ENCODE measurements at places on chromosomes 6 and 20.

DNA sequence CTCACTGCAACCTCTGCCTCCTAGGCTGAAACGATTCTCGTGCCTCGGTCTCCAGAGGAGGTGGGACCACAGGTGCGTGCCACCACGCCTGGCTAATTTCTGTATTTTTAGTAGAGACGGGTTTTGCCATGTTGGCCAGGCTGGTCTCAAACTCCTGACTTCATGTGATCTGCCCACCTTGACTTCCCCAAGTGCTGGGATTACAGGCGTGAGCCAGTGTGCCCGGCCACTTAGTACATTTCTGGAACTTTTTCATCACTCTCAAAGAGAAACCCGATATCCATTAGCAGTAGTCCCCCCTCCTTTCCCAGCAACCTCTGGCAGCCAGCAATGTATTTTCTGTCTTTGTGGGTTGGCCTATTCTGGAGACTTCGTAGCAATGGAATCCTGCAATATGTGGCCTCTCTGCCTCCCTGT is 109.8 kb downstream of the JARID2 start:
- no peak for DNase-seq

- DNase-seq = no peak
Measured at GRCh38 chr6:156587071-156587470, 190.1 kb upstream of the ARID1B start.

- no peak for DNase-seq
Measured at GRCh38 chr6:72620871-72621290, 983 bp upstream of the KCNQ5 start.

DNA sequence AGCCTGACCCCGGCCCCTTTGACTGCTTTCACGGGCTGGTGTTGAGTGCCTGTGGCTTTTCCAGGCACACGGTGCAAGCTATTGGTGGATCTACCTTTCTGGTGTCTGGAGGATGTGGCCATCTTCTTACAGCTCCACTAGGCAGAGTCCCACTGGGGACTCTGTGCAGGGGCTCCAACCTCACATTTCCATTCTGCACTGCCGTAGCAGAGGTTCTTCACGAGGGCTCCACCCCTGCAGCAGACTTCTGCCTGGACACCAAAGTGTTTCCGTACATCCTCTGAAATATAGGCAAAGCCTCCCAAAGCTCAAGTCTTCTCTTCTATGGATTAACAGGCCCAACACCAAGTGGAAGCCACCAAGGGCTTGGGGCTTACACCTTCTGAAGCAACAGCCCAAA is 691.5 kb upstream of the POU3F2 start:
- DNase-seq = no peak

DNA sequence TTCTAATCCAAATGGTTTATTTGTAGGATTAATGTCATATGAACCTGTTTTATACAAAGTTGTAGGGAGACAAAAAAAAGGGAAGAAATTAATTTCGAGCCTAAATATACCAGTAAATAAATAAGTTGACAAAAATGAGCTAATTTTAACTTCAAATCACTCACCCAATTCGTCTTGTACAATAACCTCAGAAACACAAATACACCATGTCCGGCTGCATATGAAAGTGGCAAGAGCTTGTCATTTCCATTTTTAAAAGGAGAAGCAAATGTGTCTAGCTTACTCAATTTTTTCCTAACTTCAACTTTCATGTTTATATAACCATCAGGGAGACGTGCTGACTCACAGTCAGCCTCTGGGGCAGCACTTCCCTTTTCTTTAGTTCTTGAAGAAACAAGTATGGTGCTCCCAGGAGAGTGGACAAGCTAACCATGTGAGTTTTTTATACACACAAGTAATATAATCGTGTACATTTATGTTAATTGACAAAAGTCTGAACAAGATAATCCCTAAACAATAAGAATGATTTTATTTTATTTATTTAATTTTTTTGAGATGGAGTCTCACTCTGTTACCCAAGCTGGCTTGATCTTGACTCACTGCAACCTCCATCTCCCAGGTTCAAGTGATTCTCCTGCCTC is 55.5 kb upstream of the SGK1 start:
- peak; percentile 99 for DNase-seq

DNA sequence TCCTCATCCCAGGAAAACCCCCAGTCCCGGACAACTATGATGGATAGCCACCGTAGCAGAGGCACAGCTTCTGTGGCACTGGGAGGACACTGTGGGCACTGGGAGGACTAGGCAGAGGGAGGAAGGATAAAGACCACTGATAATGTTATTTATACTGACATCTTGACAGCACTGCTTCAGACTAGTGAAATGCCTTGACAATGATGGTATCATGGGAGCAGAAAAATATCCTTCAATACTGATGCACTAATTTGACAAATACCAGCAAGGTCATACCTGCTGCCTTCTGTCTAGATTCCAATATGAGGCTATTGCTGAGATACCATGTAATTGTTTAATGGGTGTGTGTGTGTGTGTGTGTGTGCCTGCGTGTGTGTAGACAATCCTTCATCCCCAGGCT is 148.6 kb downstream of the PHACTR1 start:
- DNase-seq = no peak

GRCh38 chr6:30895343-30895742 is 11.0 kb downstream of the DDR1 start:
- DNase-seq = no peak

GRCh38 chr6:31830886-31831335 is 3.4 kb downstream of the HSPA1B start:
- no peak for DNase-seq

- no peak for DNase-seq
Measured at GRCh38 chr6:168507730-168508129, 66.7 kb downstream of the SMOC2 start.

DNA sequence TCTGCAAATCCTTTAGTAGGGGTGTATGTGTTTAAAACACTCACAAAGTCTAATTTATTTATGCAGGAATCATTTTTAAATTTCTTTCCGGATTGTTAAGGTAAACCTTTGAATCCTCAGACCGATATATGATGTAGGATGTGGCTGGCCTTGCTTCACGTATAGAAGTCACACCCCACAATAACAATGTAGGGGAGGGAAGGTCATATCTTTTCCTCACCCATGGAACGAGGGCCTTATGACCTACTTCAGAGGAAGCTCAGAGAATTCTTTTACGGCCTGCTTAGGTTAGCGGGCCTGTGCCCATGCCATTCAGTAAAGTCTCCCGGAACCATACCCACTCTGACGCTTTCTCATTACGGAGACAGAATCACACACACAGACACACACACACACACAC is 102.9 kb downstream of the MAP3K7 start:
- no peak for DNase-seq

- DNase-seq = no peak
Measured at GRCh38 chr6:68238097-68238601, 396.9 kb upstream of the ADGRB3 start.

DNA sequence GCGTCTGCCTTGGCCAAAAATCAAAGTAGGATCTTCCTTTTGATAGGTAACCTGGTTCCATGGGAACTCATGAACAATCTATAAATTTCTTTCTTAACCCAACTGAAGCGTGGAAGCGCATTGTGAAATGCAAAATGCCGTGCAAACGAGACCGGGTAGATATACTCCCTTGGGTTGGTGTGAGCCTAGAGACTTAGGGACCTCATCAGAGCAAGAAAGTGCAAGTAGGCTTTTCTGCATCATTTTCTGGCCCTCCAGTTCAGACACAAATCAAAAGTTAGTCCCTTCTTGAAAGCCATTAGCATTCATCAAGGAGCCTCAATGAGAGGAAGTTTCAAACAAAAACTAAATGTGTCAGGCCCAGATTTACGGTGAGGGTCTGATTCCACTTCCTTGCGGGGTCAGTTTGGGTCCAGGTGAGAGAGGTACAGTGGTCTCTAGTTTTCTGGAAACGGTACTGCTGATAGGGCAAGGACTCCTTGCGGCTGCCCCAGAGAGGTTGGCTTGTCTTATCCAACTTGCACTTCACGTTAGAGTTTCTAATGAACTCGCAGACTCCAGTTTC is 5.3 kb upstream of the ZNF184 start:
- DNase-seq = no peak

DNA sequence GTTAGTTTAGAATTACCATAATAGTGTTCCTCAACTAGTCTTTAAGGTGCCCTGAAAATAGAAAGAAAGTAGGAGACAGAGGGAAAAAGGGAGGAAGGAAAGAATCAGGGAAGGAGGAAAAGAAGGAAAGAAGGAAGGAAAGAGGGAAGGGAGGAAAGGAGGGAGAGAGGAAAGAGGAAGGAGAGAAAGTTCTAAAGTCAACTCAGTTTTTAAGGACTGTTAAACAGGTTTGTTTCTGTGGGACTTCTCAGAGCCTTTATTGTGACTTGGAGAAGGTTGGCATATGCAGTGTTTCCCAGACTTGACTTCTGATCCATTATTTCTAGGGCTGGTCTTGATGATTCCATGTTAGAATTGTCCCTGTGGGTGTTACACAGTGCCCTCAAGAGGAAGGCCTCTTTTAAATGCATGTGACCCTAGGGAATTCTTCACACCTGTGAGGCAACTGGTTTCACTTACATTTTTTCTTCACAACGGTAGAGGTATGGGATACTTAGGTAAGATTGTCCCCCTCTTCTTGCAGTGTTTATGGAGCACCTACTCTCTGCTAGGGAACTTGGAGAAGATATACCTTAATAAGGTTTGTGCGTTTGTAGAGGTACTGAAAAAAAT is 132.7 kb upstream of the GMDS start:
- DNase-seq = no peak

- peak; percentile 89 for DNase-seq
Measured at GRCh38 chr20:51650685-51651134, 108.2 kb upstream of the NFATC2 start.

- no peak for DNase-seq
Measured at GRCh38 chr6:157561929-157562810, 181.2 kb downstream of the ZDHHC14 start.

- DNase-seq = peak; percentile 13
Measured at GRCh38 chr6:127404594-127405178, 54.5 kb downstream of the KIAA0408 start.

GRCh38 chr6:38067263-38067980 is 247.9 kb downstream of the ZFAND3 start:
- no peak for DNase-seq

- DNase-seq = no peak
Measured at GRCh38 chr20:1685304-1686052, 27.9 kb upstream of the SIRPG start.

GRCh38 chr6:160457823-160458222 is 109.6 kb downstream of the SLC22A3 start:
- no peak for DNase-seq

DNA sequence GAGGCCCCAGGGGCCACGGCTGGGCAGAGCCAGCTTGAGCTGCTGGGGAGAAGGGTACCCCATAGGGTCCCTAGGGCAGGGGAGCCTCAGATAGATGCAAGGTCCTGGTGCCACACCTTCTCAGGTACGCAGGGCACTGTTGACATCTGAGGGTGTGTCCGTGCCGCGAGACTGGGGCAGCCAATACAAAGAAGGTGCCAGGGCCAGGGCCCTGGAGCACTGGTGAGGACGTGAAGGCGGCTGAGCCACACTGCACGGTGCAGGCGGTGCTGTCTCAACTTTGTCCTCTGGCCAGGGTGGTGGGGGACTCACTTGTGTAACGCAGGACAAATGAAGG is 649 bp upstream of the LRRC73 start:
- DNase-seq = no peak

DNA sequence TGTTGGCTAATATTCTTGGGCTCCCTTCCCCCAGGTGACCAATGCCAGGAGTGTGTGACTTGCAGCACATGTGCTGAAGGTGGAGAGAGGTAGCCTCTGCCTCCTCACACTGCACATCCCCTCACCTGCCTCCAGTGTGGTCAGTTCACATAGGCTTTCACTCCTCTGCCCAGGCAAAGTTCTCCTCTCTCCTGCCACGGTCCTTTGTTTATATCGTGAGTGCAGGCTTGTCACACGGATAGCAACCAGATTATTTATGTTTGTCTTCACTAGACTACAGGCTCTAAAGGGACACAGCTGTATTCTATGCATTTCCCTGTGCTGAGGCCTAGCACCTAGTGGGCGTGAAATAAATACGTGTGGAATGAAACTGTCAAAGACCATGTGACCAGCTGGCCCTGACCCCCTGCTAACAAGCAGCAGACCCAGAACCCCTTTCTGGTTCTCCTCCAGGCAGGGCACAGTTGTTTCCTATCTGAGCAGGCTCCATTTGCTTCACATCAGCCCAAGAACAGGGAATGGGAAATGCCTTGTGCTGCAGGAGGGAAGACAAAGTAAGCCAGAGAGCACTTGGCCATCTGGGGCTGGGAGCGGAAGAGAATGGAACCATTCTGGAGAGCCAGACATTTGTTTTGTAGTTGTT is 42.3 kb downstream of the UNC5CL start:
- DNase-seq = no peak

DNA sequence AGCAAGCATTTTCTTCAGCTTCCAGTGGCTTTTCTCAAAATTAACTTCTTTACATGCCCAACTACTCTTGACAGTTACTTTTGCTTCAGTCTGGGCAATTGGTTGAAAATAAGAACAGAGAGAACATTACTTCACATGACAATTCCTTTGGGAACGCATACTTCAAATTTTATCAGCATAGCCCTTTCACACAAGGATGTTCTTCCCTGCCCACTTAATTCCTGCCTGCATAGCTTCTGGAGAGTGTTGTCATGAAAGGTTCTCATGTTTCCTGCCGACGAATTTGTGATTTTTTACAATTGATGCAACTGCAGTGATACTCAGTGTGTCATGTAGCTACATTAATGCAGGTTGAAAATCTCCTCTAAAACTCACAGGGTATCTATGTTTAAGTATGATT is 22.0 kb upstream of the SNRNP48 start:
- DNase-seq = no peak

GRCh38 chr6:110652520-110652919 is 162.7 kb downstream of the CDK19 start:
- peak; percentile 8 for DNase-seq

DNA sequence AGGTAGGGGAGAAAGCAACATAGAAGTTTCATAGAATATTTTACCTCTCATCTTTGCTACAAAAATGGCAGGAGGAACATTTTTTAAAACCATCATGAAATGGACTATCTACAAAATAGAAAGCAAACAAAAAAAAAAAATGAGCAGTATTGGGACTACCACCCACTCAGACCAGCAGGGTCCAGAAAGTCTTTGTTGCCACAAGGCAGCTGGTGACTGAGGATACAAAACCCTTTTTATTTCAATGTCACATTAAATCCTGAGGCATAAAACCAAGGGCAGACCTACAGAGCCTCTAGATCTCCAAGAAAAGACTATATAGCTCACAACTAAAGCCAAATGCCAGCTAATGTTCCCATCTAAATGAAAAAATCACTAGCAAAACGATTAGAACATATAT is 282.2 kb downstream of the PTPRK start:
- no peak for DNase-seq

DNA sequence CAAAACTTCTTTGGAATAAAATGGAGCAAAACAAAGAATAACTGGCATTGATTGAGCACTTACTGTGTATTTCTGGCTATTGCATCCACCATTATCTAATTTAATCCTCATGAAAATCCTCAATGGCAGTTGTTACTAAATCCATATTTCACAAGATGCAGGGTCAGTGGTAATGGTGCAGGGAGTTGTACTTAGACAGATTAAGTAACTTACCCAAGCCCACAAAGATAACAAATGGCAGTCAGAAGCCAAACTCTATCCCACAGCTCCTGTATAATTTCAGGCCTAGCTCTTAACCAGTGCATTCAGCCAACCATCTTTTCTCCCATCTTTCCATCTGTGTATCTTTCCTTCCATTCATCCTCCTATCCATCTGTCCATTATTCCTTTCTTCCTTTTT is 29.3 kb upstream of the SSTR4 start:
- peak; percentile 41 for DNase-seq

Measured in inflammatory macrophage treated with lipopolysaccharide for 4 hours (primary cell).